ENCODE measurements at places on chromosomes 1 and 21. TPM values are rescaled to one million over a fixed set of nuclear protein-coding genes. Genes with fewer than 3 reads are reported as not detected.

The RGS8 gene
- not detected for total RNA-seq

The SLC25A34 gene
- total RNA-seq = 0.54 TPM

The CLCNKB gene
- not detected for total RNA-seq

The FCGR3B gene
- not detected for total RNA-seq

The ST6GALNAC3 gene
- 0.16 TPM for total RNA-seq
